ENCODE measurements at places on chromosomes 5 and 9.

DNA sequence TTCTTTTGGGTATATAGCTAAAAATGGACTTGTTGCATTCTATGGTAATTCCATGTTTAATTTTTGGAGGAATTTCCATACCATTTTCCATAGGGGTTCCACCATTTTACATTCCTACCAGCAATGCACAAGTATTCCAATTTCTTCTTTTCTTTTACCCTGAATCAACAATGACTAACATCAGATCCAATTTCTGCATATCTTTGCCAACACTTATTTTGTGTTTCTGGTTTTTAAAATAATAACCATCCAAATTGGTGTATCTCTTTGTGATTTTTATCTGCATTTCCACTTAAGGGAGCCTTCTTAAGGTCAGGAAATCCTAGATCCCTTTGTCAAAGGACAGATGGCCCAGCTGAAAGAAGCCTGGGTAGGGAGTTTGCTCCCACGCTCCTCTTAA lies 29.5 kb upstream of the SMU1 start:
- DNase-seq = no peak

- DNase-seq = no peak
Measured at GRCh38 chr5:147156012-147156411, 78.8 kb upstream of the STK32A start.

DNA sequence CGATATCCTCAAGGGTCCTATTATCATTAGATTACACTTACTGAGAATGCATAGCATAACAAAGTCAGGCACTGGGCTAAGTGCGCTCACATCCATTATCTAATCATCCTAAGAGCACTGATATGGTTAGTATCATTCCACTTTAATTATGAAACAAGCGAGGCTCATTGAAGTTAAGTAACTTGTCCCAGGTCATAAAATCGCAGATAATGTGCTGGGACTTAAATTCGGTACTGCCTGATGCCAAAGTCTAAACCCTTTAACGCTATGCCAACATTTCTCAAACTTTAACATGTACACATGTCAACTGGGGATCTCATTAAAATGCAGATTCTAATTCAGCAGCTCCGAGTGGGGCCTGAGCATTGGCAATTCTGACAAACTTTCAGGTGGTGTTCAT lies 204.7 kb downstream of the PTTG1 start:
- no peak for DNase-seq

DNA sequence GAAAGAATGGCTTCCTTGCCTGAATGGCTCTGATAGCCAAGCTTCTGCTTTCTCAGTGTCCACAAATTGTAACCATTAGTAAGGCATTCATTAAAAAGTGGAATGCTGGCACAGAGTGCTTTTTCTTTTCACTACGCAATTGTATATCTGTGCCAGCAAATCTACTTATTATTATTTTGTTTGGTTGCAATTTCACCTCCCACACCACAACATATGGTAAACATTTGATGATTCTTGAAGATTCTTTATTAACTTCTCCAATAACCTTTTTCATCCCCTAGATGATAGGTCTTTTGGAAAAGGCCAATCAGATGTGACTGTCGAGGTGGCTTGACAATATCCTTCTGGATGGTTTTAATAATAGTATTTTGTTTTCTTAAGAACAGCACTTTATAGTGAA lies 234.1 kb downstream of the TMEM38B start:
- no peak for DNase-seq

Measured in germinal center (tissue), 1 donor.